ENCODE measurements at places on chromosomes 5 and 9.

GRCh38 chr5:111070272-111071134 lies 1.0 kb upstream of the TSLP start:
- no peak for DNase-seq

GRCh38 chr9:88651682-88652633 lies 117.0 kb downstream of the NXNL2 start:
- no peak for DNase-seq

DNA sequence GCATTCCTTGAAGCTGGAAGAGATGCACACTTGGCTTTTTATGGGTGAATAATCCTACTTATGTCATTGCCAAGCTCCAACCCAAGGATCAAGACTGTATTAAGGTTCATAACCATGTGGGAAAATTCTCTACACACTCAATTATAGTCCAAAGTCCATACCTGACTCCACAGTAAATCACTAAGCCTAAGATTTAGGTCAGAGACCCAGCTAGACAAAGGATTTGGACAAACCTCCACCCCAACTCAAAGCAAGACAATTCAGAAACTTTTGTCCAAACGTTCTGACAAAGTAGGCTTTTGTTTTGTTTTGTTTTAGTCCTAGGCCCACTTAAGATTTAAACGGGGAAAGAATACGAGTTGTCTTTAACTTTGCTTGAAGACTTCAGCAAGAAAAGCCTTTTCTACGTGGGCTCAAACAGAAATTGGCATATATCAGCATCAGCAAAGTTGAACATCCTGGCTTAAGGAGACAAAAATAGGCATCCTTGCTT lies 1.7 kb downstream of the MEGF9 start:
- DNase-seq: no peak

GRCh38 chr5:14309878-14310531 lies 166.9 kb downstream of the TRIO start:
- DNase-seq: no peak

DNA sequence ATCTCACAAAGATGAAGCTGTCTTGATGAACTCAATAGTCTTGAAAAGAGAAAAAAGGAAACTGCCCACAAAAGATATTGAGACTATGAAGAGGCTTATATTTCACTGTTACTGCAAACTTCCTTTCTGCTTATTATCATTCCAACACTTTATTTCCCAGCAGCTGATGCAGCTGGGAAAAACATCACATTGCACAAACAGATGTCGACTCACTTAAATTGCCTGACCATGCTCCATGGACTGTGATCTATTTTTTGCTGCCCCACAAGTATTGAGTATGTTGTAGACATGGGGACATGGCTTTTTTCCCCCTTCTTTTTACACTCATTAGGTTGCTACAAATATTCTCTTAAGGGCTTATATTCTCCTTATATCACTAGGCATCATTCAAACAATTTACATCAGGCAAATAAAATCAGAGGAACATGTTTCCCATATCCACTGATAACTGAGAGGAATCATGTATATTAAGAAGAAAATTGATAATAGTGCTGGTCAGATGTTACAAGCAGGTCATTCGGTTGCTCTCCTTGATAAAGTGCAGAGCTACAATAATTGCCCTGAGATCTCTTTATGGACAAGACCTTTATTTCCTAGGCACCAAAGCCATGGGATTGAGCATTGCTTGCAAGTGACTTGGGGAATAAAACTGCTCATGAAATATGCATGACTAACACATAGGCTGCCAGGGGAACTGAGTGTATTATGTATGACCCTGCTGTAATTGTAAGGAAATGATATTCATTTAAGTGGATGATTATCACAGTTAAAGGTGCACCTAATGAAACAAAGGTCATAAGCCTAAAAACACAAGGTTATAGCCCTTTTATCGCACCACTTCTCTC lies 509.9 kb downstream of the ZNF608 start:
- DNase-seq: no peak

DNA sequence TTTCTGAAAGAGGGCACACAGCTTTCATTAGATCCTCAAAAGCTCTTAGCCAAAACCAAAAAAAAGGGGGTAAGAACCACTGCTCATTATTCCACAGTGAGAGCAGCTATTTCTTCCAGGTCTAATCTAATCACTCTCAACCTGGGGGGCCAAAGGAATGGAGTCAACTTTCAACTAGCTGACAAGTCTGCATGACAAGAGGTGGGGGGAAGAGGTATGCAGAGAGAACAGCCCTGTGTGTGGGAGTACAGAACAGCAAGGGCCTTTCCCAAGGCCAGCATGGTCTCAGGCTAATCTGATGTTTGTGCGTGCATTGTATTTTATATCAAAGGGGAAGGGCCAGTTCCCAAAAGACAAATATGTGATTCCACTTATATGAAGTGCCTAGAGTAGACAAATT lies 36.9 kb upstream of the PIP5K1B start:
- no peak for DNase-seq

DNA sequence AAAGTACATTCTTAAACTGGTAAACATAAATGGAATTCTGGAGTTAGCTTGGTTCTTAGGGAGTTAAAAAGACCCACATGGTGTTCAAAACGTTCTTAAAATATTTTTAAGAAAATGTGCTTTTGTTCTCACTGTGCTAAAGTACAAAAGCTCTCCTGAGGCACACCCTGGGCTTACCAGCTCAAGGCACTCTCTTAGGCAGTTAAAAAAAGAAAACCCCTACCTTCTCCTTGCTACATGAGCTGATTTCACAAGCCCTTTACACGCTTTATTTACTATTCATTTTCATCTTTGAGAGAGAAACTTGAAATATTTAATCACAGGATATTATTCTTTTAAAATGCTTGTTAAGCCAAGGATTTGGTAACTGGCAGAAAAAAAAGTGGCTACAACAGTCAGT lies 723.3 kb upstream of the GRAMD2B start:
- no peak for DNase-seq

GRCh38 chr9:95226921-95227320 lies 90.6 kb downstream of the FANCC start:
- DNase-seq: no peak

DNA sequence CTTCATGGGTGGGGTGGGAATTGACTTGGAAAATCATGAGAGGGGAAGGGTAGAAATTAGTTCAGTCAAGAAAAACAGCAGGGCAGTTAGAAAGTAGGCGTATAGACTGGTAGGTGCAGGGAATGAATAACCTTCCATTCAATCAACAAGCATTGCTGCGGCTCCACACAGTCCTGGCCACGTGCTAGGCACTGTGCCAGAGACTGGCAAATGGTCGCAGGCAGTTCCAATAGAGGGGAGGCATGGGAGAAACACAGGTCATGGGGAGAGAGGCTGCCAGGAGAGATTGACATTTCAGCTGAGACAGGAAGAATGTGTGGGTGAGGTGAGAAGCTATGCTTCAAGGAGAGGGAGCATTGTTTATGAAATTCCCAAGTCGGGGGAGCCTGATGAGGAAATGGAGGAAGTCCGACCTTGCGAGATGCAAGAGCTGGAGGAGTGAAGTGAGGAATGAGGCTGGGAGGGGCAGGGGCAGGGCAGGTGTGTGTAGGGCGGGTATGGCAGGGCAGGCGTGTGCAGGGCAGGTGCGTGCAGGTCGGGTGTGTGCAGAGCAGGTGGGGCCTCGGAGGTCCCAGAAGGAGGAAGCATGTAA lies 54.4 kb upstream of the PPARGC1B start:
- DNase-seq: no peak

GRCh38 chr5:125181955-125182354 lies 435.5 kb upstream of the ZNF608 start:
- DNase-seq: no peak

DNA sequence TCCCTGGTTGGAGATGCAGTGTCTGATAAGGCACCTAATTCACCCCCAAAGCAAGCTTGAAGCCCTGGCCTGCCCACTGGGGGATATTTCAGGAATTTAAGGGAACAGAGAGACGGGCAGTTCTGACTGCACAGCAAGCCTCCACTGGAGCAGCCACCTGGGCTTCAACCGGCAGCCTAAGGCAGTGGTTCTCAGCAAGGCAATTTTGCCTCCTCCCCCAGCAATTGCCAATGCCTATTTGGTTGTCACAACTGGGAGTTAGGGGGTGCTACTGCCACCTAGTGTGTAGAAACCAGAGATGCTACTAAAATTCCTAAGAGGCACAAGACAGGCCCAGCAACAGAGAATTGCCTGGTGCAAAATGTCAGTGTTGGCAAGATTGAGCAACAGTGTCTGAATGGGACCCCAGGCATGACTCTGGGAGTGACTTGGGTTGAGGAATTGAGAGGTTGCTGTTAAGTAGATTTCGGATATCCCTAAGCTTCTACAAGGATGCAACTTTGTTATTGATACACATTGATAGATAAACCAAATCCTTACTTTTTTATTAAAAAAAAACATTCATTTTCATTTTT lies 58.7 kb upstream of the CTSL start:
- no peak for DNase-seq

- no peak for DNase-seq
These were observed 10.9 kb downstream of the CEP72 start for GRCh38 chr5:622946-623522.

DNA sequence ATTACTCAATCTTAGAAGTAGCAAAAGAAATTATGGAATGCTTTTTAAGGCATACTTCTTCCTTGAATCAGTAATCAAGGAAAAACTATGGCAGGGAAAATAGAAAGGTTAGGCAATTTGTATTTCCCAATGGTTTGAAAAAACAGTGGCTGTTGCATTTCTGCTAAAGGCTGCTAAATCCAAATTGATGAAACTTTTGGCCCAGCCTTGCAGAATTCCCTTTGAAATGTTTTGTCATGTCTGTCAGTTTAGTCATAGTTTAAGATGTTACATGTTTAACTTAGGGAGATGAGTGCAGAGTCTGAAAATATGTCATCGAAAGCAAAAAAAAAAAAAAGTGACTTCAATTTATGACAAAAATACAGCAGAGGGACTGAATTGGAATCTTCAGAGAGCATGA lies 878.9 kb upstream of the WWC1 start:
- no peak for DNase-seq

GRCh38 chr5:176830995-176831423 lies 20.6 kb downstream of the UNC5A start:
- no peak for DNase-seq

DNA sequence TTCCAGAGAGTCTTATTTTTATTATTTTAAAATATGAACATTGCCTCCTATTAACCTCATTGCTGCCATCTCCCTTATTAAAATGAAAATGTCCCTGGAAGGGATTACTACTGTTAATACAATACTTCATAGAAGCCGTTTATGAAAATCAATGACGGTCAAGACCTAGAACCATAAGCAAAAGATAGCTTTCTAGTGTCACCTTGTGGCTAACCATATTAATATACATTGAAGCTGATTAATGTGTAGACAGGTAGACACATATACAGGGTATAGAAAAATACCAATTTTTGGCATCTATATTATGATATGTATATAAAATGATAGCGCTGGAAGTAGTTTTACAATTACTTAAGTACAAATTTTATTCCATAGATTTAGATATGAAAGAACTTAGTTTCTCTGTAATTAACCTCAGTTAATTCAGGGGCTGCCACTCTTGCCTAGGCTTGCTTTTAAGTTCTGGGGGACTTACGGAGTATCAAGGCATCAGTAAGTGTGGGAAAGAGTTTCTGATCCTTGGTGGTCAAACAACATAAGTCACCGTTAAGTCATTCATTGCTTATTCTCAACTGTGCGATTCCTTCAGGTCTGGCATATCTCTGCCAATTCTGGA lies 2.5 kb upstream of the YTHDC2 start:
- DNase-seq: no peak

- DNase-seq: no peak
These were observed 272.4 kb downstream of the CDK5RAP2 start for GRCh38 chr9:120307599-120307998.

- no peak for DNase-seq
These were observed 173.7 kb downstream of the BRINP1 start for GRCh38 chr9:119195521-119195920.

- DNase-seq: peak; percentile 83
These were observed 146.5 kb upstream of the TLX3 start for GRCh38 chr5:171162596-171162995.
